ENCODE measurements at places on chromosomes 2 and 18. TPM values are rescaled to one million over a fixed set of nuclear protein-coding genes. Genes with fewer than 3 reads are reported as not detected.

The REG3G gene
- not detected for total RNA-seq

The MITD1 gene
- total RNA-seq: 14.4 TPM

The SCYGR4 gene
- total RNA-seq: not detected

The TRPM8 gene
- 0.19 TPM for total RNA-seq

The TEX44 gene
- not detected for total RNA-seq

The LYPD6B gene
- not detected for total RNA-seq
